ENCODE measurements at places on chromosomes 4 and X.
A peak's percentile ranks its signal among the peaks of the same experiment; 100 is the strongest.

GRCh38 chr4:71609651-71610050, 174.2 kb downstream of the GC start:
- no peak for DNase-seq

DNA sequence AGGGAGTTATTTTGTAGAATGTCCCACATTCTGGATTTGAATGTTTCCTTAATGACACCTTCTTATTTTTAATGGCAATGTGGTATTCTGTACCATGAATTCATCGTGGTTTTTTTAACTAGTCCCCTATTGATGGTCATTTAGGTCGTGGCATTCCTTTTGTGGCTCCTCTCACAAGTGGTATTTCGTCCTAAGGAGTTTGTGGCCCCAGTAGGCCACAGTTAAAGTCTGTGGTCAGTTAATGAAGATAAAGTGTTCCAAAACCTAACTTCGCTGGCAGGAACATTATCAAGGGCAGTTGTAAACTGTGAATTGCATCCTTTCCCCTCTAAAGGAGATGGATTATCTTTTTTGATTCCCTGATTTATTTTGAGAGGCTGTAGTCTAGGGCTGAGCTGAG, 133.2 kb downstream of the TMEM164 start:
- no peak for DNase-seq

GRCh38 chr4:94856030-94856429, 98.3 kb downstream of the BMPR1B start:
- DNase-seq, result no peak

GRCh38 chr4:37762294-37762990, 64.0 kb upstream of the PGM2 start:
- no peak for DNase-seq

DNA sequence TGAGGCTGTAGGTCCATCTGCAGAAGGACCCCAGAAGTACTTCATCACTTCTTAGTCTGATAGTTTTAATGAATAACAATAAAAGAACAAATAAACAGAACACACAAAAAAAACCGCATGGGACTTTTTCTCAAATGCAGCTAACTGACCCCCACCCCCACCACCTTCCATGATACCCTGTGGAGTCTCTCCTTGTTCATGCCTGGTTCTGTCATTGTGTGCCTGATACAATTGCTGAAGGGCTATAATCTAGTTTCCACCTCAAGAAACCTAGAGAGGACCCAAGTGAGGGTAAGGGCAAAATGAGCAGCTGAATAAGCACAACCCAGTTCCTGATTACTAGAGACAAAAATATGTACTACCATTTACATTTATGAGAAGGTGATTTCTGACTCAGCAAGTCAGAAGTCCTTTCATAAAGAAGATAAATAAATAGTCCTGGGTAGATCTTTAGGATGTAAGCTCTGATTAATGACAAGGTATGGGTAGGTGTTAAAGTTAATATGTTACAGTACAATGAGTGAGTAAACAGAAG, 155.1 kb downstream of the TMA16 start:
- DNase-seq, result no peak

GRCh38 chr4:41028392-41029076, 185.8 kb downstream of the APBB2 start:
- DNase-seq, result no peak

DNA sequence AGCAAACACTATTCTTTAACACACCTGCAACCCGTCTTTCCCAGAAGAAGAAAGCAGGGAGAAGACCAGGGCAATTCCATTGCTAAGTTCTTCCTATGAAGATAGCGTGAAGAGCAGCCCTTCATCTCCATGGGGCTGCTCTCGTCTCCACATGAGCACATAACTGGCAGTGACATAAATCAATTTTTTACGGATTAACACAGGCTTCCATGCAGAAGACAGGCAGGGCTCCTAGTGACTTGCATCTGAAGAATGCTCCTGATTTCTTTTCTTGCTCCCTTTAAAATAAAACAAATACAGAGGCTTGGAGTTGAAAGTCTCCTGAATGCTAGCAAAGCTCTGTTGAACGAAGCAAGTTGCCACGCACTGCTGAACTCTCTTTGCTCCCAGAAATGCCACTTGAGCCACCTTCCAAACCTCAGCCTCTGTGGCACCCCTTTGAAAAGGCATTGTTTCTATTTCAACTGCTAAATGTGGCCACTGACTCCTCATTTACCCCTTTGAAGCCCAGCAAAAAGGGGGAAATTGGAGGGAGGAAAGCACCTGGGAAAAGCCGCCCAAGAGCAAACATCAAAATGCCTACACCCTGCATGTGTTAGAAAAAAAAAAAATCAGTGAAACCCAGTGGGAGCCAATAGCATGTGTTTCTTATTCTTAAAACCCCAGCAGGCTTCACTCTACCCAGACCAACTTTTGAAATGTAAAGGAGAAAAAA, 383.7 kb downstream of the IDS start:
- DNase-seq, result peak; percentile 5

DNA sequence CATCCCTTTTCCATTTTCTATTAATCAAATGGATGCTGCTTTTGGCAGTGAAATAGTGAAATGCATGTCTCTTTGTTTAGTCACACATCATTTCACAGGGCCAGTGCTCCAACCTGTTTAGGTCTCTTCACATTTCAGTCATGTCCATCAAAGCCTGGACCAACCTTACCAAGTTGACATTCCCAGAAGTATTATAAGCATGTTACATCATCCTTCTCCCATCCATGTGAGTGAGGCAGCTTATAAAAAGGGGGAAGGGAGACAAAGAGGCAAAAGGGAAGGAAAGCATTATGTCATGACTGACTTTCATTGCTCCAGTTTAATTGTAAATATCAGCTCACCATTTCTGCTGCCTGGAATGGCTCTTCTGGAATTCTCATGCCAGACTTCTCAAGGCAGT, 94.4 kb downstream of the NWD2 start:
- DNase-seq, result peak; percentile 77

- DNase-seq, result no peak
Measured at GRCh38 chr4:129232589-129233337, 136.8 kb downstream of the C4orf33 start.

All from NCI-H187 treated with DMSO at 0.1 percent for 48 hours (cell line).